ENCODE measurements at places on chromosomes 5 and 9.

DNA sequence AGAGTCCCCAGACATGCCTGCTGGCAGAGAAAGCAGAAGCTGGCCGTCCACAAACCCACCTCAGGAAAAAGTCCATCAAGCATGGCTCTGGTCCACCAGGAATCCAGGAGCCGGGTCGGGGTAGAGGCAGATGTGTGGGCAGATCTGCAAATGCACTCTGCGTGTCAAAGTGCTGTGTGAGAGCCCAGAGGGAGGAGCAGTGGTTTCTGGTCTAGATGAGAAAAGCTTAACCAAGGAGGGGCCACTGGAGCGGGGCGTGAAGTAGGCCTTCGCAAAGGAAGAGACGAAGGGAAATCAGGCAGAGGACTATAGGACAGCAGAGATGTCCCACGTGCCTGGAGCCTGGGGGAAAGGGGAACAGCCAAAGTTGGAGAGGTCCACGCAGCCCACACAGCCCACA, 40.0 kb downstream of the TTLL11 start:
- no peak for DNase-seq

DNA sequence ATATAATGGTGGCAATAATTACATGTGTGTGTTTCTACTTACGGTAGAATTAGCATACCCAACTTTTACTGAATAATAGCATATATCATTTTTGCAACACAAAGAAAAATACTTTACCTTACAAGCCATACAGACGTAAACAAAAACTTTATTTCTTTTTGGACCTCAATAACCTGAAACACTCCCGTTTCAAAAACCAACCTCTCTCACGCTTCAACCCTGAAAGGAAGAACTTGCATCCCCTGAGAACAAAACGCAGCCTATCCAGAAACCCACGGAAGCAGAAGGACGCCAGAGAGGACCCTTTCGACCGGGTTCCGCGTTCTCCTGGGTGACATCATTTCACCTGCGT, at the start of gene RNF38:
TSS of gene RNF38 (minus strand) at position 290 of the 352 bp plus-strand sequence. CDS start at position 129, 161 bp downstream.
- no peak for DNase-seq

DNA sequence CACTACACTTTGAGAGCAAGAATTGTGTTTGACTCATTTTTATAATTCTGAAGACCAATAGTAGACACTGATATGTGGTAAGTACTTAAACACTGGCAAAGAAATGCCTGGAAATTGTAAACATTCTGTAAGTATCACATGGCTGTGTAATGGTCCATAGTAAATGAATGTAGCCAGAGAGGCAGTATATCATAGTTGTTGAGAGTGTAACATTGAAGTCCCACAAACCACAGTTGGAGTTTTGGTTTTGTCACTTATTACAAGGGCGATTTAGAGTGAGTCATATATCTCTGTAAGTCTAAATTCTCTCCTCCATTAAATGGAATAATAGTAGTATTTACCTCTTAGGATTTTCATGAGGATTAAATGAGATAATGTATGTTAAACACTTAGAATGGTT, 181.1 kb upstream of the MEF2C start:
- no peak for DNase-seq

- DNase-seq = peak; percentile 81
Measured at GRCh38 chr5:10987925-10988504, 227.0 kb upstream of the DAP start.

DNA sequence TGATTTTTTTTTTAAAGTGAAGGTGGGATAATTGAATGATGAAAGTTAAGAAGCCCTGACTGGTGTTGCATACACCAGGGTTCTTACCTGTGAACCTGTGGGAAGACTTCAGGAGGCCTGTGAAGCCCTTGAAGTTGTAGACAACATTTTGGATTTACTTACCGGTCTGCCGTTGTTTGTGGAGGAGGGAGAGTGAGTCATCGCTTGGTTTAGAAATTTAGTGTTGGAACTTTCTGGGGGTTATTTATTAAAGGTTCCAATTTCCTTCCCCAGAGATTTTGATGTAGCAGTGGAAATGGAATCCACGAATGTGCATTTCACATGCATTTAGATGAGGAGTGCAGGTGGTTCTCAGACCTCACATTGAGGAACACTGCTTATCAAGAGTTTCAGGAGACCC, 49.6 kb downstream of the ARHGAP26 start:
- DNase-seq = no peak

GRCh38 chr9:16484744-16485143, 385.7 kb downstream of the BNC2 start:
- DNase-seq = no peak

DNA sequence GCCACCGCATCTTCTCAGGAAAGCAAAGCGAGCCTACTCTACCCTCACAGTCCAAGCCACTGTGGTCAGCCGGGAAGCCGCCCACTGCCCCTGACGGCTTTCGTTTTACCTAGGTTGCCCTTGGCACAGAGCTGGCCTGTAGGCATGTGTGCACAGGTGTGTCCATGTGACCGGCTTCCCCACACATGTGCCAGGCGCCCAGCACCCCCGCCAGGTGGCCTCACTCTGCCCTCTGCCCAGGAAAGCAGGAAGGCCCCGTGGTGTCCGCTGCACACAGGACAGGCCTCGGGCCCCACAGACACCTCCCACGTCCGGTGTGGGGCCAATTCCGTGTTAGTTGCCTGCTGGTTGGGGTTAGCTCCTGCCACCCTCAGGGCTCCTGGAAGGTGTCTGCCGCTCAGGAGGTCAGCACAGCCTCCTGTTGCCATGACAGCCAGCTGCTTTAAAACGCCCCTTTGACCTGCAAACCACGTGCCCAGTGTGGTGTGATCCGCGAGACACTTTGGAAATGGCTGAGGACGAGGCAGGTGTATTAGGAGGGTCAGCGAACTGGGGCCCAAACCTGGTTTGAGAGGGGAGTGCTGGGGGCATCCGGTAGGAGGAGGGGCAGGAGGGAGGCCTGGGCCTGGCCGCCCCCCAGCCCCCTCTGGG, 28.7 kb downstream of the TPPP start:
- DNase-seq = no peak

DNA sequence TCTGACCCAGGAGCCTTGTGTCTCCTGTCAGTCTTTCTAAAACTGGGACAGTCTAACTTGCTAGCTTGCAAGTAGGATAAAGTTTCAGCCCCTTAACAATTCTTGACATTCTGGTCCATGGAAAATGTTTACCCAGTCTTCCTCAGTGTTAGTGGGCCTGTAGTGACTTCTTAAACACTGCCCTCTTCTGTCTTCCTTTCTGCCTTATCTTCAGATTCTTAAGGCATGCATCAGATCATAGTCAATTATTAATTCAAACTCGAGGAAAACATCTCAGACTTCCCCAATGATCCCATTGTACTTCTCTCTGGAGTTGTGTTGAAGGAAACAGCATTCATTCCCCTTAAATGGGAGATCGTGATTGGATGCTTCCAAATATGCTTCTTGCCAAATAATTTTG, 1199.8 kb downstream of the DTWD2 start:
- DNase-seq = no peak

DNA sequence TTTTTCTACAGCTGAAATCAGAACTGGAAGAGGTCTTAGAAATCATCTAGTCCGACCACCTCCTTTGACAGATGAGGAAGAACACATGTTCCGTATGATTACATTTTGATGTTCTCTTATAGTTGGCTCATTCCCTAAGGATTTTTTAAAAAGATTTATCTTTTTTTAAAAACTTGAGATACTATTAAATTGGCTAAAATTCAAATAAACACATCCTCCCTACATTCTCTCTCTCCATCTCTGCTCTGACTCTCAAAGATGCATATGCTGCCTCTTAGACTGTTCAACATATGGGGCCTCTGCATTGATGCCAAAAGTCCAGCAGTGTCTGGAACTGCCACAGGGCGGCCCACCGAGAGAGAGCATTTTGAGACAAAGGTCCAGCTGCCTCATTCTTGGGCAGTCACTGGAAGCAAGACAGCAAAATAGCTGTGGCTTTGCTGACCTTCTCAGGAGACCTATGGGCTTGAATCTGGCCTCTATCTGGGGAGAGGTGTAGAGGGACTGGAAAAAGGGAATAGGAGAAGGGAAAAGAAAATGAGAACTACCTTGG, 12.8 kb upstream of the TSSK1B start:
- no peak for DNase-seq

DNA sequence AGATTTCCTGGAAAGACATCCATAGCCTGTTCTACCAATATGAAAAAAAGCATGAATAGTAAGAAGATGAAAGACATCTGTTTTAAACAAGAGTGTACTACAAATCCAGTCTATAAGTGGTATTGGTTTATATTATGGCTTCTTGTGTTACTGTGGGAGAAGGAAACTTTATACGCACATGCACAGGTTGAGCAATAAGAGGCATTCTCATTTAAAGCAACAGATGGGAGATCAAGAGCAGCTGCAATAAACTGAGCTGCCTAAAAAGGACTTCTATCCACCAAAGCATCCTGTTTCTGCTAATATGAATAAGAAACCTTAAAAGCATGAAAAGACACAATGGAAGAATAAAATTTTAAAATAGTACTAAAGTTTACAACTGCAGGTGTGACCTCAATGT, 8.6 kb upstream of the PCDHB1 start:
- no peak for DNase-seq

- no peak for DNase-seq
Measured at GRCh38 chr9:93391898-93392297, 59.6 kb upstream of the FAM120A start.

DNA sequence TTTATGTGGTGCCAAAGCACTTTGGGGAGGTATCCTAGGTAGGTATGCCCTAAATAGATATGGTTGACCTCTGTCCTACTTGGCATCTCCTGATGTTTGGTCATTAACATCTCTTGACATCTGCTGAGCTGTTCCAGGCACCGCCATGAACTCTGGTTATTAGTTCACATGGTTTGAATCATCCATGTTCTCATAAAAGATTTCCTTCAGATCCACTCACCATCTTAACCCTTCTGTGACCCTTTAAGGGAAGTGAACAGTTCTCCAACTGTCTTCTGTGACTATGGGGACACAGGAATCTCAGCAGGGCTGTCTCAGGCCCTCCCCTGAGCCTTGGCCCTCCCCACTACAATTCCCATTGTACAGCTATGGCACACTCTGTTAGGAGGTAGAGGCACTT, 167.7 kb downstream of the CDH6 start:
- no peak for DNase-seq

DNA sequence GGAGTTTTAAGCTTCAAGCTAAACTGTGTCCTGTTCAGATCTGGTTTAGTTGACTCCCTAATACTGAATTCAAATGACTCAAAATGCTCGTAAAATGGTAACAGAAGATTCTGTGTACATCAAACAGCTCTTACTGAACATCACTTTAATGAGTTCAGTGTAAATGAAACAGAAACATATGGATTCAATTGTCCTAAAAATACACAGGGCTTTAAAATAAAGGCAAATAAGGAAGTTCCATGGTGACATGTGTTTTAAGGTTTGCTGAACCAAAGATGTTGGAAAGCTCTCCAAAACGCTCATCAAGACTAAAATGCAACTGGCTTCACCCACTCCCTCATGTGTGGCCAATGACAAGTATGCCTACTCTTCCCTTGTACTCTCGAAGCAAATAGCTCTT, 340.0 kb upstream of the PIK3R1 start:
- no peak for DNase-seq

GRCh38 chr9:115593587-115594091, 475.7 kb upstream of the TNC start:
- DNase-seq = peak; percentile 65

- DNase-seq = no peak
Measured at GRCh38 chr9:42388146-42388690, 204.8 kb downstream of the SPATA31A6 start.

DNA sequence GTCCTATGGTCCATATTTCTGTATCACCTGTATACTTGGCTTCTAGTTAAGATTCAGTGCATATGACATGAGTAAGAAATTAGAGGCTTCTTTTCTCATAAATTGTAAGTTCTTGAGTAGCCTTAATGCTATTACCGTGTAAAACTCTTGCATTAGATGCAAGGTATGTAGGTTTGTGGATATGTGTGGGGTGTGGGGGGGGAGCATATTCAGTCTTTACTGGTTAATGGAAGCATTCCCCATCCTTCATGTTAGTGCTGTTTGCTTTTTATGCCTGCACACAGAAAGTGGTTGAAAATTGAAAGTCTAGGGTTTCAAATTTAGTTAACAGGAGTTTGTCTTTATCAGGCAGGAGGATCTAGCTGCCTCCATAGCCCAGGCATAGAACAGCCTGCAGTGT, 16.1 kb downstream of the RAI14 start:
- DNase-seq = no peak

GRCh38 chr5:150045549-150045948, 40.8 kb downstream of the CSF1R start:
- DNase-seq = no peak

- no peak for DNase-seq
Measured at GRCh38 chr9:134214766-134215419, 50.5 kb upstream of the RNU6ATAC start.

GRCh38 chr9:100602342-100602801, 24.5 kb downstream of the CAVIN4 start:
- peak; percentile 97 for DNase-seq

- no peak for DNase-seq
Measured at GRCh38 chr5:80185095-80185494, 70.8 kb downstream of the SERINC5 start.

- DNase-seq = no peak
Measured at GRCh38 chr9:136673975-136674785, 11.5 kb downstream of the EGFL7 start.

- DNase-seq = no peak
Measured at GRCh38 chr9:92664394-92665152, 5.4 kb downstream of the IPPK start.

DNA sequence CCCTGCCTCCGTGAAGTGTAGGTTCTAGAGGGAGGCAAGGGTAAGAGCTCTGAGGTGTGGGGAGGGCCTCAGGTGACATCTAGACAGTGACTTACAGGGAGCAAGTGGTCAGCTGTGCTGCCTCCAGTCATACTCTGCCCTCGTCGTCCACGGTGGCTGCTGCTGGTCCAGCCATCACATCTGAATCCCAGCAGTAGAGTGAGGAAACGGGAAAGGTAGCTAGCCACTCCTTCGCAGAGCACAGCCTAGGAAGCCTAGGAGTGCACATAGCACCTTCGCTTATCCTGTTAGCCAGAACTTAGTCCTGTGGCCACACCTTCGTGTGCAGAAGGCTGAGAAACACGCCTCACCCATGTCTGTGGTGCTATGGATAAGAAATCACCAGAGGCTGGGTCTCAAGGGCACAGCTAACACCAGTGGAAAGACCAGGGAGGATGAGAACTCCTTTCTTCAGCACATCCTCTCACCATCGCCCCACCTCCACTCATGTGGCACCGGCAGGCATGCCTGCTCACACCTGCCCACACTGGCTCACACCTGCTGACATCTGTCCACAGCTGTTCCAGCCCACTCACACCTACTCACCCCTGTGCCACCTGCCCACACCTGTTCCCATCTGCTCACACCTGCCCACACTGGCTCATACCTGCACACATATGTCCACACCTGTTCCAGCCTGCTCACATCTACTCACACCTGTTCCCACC, 44.5 kb upstream of the SLC6A19 start:
- DNase-seq = no peak
